ENCODE measurements at places on chromosomes 11 and 22.

DNA sequence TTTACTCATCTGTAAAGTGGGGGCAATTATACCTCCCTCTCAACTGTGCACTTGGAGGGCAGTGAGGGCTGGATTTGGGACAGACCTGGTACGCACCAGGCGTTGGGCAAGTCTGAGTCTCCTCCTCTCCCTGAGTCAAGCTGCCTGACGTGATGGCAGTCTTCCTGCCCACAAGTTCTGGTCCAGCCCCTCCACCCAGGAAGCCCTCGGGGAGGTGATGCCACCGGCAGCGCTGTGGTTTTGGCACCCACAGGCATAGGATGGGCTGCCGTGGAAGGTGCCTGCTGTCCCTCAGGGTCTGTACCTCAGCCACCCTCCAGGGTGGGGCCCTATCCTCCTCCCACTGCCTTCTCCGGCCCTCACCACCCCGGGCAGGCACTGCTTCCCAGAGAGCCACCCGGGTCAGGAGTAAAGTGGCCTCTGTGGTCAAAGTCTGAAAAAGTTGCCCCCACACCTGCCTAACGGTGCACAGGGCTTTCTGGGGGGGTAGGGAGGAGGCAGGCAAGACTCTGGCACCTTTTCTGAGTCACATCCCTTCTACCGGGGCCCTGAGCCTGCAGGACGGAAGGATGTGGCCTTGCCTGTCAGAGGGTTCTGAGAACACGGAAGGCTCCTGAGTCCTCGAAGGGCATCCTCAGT is 6.5 kb upstream of the APOBEC3H start:
- no peak for DNase-seq

- DNase-seq = no peak
Measured at GRCh38 chr11:87397011-87397865, 359.5 kb downstream of the TMEM135 start.

DNA sequence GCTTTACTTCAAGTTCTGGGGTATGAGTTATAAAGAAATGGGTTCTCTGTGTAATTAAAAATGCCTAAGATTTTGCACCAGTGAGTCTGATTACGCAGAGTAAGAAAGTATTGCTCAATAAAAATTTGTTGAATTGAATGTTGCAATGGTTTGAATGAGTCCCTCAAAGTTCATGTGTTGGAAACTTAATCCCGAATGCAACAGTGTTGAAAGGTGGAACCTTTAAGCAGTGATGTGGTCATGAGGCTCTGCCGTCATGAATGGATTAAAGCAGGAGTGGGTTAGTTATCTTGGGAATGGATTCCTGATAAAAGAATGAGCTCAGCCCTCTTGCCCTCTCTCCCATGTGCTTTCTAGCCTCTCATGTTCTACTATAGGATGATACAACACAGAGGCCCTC is 52.6 kb upstream of the SESN3 start:
- no peak for DNase-seq

DNA sequence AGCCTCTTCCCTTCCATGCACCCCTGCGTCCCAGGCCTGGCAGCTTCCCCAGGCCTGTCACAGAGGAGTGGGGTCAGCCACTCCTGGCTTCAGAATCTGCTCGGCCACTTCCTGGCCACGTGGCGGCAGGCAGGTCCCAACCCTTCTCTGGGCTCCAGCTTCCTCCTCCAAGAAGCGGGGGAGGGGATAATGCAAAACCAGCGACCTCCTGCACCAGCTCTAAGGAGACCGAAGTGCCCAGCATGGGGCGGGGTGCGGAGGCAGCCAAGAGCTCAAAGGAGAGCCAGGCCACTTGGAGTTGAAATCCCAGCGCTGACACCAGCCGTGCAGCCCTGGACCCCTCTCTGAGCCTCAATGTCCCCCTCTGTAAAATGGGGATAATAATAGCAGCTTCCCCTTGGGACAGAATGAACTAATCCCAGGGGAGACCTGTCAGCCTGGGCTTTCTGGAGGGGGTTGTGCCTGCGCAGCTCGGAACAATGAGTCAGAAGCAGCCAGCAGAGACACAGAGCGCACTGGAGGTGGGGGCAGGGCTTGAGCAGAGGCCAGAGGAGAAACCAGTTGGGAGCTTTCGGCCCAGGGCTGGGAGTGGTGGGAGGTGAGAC is 22.8 kb upstream of the PICK1 start:
- DNase-seq = peak; percentile 93

- DNase-seq = no peak
Measured at GRCh38 chr22:39279170-39279850, 34.5 kb upstream of the PDGFB start.

DNA sequence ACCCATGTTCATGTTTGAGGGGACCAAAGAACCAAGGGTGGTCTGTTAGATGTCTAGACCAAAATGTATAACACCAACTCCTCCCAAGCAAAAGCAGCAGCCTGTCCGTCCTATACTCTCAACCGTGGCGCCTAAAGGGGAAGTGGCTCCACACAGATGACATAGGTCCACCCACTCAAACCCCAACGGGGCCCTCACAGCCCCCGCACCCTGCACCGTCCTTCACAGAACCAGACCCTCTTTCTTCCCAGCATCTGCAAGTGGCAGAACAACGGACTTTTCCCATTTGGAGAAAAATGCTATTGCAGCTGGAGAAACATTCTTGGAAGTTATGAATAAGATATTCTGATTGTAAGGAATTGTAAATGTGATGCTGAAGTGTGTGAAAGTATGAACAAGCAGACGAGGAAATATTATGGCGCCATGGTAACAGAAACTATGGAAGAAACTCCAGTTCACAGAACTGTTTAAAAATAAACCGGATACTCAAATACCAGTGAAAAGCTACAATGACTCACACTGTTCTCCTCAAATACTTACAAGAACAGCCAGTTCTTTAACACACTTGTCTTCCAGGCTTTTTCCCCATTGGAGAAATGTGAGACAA is 76.5 kb upstream of the ARFGAP3 start:
- peak; percentile 91 for DNase-seq

DNA sequence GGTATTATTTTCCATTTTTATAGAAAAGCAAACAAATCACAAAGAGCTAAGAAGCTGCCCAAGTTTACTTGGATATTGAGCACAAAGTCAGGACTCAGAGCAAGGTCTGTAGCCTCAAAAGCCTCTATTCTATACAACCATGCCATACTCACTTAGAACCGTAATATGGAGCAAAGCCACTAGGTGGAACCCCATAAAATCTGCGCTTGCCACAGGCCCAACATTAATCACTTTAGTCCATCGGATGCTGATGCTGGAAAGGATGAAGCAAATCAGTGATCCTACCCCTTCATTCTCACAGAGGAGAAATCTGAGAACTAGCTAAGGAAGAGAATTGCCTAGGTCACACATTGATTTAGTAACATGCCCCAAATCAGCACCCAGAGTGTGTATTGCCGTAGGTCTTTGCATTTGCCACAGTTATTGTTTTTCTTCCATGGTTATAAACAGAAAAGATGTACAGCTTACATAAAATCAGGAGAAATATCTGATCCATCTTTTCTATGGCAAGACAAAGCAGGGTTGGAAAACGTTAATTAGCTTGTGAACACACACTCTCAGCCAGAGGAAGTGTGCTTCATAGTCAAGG is 56.7 kb upstream of the RAB38 start:
- peak; percentile 61 for DNase-seq

GRCh38 chr22:20107471-20107901 is 8.4 kb upstream of the RANBP1 start:
- DNase-seq = no peak

DNA sequence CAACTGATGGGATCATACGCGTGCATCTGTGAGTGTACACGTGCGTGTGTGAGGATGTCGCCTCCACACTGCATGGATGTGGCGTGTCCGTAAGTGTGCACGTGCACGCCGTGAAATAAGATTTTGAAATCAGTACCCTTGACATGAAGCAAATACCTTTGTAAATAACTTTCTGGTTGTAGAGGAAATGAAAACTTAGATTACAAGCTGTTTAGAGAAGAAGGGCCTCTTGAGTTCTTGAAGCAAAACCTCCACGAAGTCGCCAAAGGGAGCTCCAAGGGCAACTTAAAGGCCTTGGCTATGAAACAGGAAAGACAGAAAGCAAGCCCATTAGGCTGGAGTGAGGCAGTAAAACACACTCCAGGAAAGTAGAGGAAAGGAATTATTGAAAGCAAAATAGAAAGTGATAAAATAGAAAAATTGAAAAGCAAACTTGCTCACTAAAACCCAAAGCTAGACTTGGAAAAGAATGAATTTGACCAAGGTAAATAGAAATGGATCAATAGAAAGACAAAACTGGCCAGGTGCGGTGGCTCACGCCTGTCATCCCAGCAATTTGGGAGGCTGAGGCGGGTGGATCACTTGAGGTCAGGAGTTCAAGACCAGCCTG is 29.7 kb upstream of the TOLLIP start:
- no peak for DNase-seq

GRCh38 chr11:97722065-97722464 is 1298.7 kb upstream of the CNTN5 start:
- peak; percentile 92 for DNase-seq

DNA sequence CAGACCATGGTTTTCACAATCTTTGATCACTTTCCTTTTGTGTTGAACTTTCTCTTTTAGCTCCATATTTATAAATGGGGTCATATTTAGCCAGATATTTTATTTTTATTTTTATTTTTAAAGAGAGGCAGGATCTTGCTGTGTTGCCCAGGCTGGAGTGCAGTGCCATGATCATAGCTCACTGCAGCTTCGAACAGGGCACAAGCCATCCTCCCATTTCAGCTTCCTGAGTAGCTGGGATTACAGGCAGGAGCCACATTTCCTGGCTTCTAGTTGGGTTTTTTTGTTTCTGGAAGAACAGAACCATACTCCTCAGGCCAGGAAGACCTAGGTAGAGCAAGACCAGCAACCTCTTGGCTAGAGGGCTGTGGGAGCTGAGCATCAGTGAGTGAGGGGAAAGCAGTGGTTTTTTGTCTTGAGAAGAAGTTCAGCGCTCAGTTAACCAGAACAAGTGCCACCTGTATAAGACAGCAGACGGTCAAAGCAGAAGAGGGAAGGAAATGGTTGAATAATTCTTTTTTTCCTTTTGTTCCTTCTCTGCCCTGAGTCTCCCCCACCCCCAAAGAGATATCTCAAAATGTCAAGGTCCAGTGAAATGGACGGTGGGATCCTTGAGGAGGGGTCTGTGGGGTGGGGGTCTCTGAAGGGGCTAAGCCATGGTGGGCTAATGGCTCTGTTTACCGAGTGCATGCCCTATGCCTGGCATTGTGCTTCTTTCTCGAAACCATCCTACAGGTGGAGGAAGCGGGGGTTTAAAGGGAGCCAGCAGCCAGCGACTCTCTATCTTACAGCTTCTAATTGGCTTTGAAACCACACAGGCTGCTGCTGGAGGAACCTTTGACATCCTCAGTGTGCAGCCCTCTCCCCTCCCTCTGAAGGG is 63.0 kb downstream of the PTPRJ start:
- no peak for DNase-seq

DNA sequence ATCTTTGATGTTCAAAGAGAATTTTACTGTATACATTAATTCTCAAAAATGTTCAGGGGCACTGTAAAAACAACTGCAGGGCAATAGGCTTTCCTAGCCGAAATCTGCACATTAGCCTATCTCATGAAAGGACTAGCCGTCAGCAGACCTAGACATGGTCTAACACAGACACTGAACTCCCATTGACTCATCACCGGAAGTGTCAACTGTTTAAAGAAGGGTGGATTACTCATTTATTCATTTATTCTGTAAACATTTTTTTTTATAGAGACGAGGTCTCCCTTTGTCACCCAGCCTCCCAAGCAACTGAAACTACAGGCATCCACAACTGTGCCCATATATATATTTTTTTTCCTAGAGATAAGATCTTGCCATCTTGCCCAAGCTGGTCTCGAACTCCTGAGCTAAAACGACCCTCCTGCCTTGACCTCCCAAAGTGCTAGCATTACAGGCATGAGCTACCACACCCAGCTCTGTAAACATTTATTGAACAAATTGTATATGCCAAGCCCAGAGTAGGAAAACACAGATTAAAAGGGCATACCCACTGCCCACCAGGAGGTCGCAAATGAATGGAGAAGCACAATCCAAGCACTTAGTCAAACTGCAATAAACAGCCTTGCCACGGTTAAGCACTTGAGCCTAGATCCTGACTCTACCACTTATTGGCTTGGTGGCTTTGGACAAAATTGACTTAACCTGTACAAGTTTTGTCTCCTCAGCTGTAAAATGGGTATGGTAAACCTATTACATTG is 26.6 kb downstream of the RAB30 start:
- peak; percentile 50 for DNase-seq

GRCh38 chr11:64084951-64085710 is 49.4 kb downstream of the FLRT1 start:
- DNase-seq = no peak

DNA sequence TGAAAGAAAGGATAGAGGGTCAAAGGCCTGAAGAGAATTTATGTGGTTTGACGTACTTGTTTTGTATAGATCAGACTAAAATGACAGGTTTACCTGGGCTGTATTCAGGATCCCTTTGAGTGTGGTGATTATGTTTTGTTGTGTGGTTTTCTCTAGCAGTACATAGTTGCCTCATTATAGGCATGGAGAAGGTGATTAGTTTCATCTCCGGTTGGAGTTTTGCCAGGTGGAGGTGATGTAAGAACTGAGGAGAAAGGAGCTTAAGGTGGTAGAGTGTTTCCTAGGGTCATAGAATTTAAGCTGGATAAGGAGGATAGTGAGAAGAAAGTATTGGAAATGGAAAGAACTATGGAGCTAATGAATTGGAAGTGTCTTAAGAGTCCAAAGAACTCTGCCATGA is 229.0 kb downstream of the TMEM135 start:
- no peak for DNase-seq

DNA sequence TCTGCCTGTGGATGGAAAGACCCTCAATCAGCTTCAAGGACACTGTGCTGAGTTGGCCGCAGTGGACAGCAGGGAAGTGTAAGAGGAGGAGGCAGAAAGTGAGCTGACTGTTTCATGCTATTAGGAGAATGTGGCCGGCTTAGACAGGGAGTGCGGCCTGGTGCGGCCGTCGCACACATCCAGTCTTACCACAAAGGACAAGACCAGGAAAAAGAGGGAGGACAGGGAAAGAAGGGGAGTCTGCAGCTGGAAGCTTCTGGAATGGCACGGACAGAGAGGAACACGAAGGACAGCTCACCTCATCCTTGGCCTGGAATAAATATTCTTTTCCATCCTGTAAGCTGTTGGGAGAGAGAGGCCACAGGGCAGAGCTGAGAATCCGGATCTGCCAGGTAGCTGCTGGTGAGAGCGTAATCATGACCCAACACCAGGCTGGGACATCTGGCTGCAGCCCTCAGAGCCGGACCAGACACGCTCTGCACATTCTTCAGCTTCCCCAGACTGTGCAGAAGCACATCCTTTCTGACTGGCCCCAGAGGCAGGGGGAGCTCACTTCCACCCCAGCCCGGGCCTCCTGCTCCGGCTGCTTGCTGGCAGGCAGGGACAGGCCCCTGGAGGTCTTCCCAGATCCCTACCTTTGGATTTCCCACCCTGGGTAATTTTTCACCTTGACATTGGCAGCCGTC is 8.6 kb upstream of the RBM4B start:
- peak; percentile 5 for DNase-seq

DNA sequence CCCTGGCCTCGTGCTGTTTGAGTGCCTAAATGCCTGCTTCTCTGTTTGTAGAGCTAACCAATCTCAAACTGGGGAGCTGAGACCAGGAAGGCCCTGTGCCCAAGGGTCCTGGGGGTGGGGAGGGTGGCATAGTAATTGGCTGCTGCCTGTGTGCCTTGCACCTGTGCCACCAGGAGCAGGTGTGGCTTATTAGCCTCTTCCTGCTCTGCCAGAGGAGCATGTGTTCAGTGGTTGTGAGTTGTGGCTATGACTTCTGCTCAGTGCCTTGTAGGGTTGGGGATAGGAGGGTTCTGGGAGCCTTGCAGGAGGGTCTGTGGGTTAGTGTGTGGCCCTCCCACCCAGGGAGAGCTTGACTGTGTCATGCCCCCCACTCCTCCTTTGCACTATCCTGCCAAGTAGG is 109.2 kb downstream of the ZBTB16 start:
- DNase-seq = no peak

GRCh38 chr11:9095421-9095820 is 4.0 kb upstream of the SCUBE2 start:
- no peak for DNase-seq

All from fibroblast of upper back skin (primary cell).